COR-L47 (cell line): ENCODE measurements at places on chromosomes 5 and 9.

DNA sequence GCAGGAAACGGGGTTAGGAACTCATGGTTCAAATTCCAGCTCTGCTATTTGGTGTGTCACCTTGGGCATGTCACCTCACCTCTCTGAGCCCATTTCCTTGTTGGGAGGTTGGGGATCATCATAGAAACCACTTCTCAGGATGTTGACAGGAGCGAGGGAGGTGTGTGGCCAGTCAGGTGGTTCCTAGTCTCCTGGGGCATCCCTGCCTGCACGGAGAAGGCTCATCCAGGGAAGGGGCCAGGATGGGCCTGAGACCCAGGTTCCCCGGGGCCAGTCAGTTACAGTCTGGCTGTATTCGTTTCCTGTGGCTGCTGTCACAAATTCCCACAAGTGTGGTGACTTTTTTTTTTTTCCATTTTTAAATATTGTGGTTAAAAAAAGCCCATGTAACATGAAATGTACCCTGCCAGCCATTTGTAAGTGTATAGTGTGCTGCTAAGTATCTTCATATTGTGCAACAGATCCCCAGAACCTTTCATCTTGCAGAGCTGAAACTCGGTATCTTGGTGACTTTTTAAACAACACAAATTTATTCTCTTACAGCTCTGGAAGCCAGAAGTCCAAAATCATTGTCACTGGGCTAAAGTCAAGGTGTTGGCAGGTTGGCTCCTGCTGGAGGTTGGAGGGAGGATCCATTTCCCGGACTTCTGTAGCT, 78.7 kb upstream of the UNC5A start:
- DNase-seq, result no peak

DNA sequence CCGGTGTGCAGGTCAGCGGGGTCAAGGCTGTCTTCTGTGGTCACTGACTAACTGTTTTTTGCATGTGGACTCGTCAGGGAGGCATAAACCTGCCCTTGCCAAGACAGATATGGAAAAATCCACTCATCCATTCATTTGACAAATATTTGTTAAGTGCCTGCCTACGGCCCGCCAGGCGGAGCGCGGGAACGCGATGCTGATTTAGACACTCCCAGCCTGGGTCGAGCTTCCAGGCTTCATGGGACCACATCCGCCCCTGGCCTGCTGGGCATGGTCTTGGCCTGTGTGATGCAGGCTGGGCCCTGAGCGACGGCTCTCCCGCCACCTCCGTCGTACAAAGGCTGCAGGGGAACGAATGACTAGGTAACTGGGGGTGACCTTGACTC, 18.1 kb downstream of the MYMK start:
- no peak for DNase-seq

GRCh38 chr9:19922476-19923118, 133.8 kb upstream of the SLC24A2 start:
- DNase-seq, result peak; percentile 89

GRCh38 chr5:125327676-125328075, 581.2 kb upstream of the ZNF608 start:
- no peak for DNase-seq

DNA sequence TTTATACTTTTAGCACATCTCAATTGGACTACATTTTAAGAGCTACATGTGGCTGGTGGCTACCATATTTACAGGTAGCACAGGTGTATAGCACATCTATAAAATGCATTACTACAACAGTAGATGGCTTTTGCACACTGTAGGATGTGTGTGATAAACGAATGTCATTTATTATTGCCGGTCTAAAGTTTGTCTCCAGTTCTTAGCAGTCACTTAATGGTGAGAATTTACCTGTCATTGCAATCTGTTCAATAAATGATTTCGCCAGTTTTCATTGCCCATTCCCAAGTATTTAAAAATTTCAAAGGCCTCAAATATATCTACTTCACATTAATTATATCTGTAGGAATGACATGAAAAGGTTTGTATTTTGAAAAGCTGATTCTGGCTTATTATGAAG, 15.9 kb downstream of the SCAMP1 start:
- no peak for DNase-seq

- DNase-seq, result no peak
Measured at GRCh38 chr5:155948576-155948975, 378.4 kb upstream of the SGCD start.

DNA sequence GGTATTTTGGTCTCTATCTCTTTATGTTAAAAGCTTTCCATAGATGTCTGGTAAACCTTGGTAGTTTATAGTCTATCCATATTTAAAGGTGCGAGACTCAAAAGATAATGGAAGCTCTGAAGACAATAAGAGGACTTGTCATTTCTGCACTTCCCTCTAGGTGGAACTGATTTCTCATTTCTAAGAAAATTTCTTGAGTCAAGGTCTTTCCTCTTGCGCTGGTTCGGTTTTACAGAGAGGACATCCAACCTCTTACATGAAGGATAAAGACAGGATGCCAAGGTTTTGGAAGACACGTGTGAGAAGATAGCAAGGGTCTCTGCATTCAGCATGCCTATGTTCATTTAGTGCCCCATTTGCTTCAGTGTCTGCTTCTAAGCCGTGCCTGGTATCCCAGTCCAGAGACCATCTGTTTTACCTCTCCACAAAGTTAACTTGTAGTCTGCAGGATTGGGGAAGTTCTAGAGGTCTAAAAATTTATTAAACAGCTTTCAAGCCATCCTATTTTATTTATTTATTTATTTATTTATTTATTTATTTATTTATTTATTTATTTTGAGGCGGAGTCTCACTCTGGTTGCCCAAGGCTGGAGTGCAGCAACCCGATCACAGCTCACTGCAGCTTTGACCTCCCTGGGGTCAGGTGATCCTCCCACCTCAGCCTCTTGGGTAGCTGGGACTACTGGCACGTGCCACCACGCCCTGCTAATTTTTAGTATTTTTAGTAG, 41.6 kb downstream of the KIAA1191 start:
- DNase-seq, result no peak

GRCh38 chr5:176700239-176700847, 53.1 kb downstream of the TSPAN17 start:
- DNase-seq, result peak; percentile 34

- no peak for DNase-seq
Measured at GRCh38 chr9:28696960-28697359, 1123.7 kb upstream of the C9orf72 start.

- no peak for DNase-seq
Measured at GRCh38 chr5:55969956-55970355, 24.8 kb downstream of the IL6ST start.

DNA sequence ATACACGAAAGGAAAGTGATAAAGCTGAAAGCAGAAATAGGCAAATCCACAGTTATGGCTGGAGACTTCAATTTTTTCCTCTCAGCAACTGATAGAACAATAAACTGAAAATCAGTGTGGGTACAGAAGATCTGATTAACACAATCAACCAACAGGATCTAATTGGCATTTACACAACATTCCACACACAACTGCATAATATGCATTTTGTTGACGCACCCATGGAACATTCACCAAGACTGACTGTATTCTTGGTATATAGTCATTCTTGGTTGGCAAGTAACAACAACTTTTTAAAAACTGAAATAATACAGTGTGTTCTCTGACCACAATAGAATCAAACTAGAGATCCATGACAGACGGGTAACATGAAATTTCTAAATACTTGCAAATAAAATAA, 218.7 kb upstream of the S1PR3 start:
- DNase-seq, result no peak

- no peak for DNase-seq
Measured at GRCh38 chr9:124011460-124012301, at the start of gene LHX2. Gene LHX2, plus strand, starts transcription at chr9:124011768. Its CDS starts 581 bp downstream, at chr9:124012349.

DNA sequence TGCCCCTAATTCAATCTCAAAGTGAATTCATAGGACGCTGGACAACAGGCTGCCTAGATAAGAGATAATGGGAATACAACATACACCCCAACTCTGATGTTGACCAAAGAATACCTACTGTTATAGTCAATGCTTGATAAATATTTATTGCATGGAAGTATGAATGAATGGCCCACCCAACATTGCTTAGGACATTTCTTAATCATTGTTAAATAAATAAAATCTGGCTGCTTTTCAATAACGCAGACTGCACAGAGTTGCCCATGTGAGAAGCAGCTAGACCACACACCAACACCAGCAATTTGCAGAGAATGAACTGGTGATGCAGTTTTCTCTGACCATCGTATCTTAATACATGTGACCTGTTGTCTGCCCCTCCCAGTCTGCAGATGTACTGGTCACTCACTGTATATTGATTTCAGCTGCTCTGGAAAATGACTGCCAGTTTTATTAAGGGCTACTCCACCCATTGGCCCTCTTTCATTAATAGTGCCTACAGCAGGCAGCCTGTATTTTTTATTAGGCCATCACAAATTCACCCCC, 236.2 kb upstream of the WWC1 start:
- DNase-seq, result no peak

DNA sequence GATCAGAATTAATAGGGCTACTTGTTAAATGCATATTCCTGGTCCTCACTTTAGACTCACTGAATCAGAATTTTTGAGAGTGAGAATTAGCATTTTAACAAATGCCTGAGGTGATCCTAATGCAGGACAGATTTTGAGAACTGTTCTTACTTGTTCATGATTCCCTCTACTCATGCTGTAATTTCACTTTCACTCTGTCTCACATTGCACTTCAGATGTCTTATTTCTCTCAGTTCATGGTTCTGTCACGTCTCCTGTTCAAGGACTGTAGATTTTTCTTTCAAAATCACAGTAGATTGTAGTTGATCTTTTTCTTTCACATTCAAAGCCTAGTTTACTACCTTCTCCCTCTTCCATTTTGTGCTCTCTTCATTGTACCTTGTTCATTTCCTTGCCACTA, 54.3 kb downstream of the ADGRV1 start:
- no peak for DNase-seq

- DNase-seq, result no peak
Measured at GRCh38 chr9:72173080-72173479, 23.8 kb downstream of the GDA start.

DNA sequence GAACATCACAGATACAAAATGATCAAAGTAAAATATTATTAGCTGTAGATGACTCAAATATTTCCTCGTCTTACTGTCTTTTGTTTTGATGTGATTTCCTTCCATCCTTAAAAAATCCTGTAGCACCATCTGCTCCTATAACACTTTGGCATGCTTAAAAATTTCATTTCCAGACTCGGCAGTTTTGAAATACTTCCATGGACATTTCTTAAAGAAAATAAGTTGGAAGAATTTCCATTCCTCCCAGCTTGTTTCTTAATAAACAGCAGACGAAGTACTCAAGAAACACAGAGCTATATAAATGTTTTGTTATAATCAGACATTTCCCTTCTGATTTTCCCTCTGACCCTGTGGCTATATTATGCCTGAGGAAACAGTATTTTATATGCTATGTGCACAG, 41.2 kb upstream of the SVEP1 start:
- no peak for DNase-seq

DNA sequence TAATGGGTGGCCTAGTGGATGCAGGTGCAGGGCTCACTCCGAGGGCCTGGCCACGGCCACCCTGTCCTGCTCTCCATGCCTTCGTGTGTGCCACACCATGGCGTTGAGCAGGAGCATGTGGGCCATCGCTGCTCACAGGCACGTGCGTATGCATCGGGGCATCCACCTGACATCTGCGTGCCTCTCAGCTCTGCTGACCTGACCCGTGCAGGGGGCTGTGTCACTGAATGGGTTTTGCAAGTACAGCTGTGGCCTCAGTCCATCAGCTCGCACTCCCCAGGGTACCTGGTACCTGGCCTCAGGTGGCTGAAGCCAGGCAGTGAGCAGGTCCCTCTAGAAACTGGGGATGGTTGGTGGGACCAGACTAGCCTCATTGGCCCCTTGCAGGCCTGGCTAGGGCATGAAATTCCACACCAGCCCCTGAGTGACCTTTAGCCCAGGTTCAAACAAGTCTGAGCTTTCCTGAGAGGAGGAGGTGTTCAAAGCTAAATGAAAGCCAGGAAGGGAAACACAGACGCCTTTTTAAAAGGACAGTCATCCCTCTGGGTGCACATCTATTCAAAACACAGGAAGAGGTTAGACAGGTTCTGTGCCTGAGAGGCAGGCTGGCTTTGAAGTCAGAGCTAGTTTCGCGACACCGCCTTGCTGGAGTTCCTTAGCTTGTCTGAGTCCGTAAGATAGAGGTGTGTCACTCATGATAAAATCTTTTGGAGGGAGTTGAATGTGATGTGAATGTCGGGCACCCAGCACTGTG, 74.0 kb downstream of the MACROH2A1 start:
- DNase-seq, result no peak

DNA sequence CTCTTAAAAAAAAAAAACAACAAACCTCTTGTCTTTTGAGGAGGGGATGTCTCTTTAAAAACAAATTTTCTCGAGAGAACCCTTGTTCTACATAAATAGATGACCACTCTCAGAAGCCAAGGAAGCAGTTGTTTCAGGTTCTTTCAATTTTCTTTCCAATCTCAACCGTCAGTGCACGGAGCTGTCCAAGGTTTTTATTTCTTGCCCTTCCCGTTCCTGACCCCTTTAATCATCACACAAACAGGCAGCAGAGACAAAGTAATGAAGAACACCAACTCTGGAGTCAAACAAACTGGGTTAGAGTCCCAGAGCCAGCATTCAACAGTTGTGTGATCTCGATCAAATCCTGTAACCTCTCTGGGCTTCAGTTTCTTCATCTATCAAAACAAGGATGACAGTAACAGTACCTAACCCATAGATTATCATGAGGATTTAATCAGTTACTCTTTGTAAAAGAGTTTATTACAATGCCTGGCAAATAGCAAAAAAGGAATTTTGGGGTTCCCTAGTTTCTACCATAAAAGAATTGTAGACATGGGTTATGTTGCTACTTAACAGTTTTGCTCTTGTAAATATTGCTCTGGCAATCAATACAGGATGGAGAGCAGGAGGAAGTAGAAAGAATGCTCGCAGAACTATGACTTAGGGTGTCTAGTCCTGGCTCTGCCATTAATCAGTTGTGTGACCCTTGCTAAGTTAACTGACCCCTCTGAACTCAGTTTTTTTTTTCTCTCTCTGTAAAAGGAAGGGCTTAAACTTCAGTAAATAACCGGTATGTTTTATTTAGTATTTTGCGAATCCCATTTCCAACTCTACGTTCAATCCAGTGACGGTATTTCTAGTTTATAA, 1.0 kb upstream of the NIM1K start:
- DNase-seq, result no peak

DNA sequence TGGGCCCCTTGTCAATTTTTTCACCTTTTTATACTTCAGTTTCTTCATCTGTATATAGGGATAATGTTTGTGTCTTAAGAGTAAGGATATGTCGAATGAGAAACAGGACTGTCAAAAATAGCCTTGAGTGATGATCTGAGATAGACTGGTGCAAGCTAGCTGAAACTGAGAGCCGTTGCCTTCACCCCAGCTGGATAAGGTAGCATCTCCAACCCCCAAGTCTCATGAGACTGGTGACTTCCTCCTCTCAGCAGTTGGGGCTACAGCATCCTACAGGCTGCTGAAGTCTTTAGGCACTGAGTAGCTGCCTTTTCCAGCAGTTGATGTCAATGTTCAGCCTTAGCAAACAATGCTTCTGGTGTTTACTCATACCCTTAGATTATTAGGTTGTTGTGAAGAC, 330.2 kb downstream of the OSTF1 start:
- no peak for DNase-seq

- DNase-seq, result no peak
Measured at GRCh38 chr9:106146066-106146840, 451.9 kb downstream of the TMEM38B start.

- no peak for DNase-seq
Measured at GRCh38 chr9:112831281-112831851, 59.3 kb downstream of the SLC46A2 start.

GRCh38 chr9:110763568-110763967, 95.0 kb downstream of the MUSK start:
- no peak for DNase-seq
